ENCODE measurements at places on chromosomes 7 and 10.
A peak's percentile ranks its signal among the peaks of the same experiment; 100 is the strongest.

- DNase-seq, result no peak
Measured at GRCh38 chr7:82726038-82726800, 282.6 kb upstream of the CACNA2D1 start.

GRCh38 chr7:12358694-12359093, 45.0 kb downstream of the VWDE start:
- DNase-seq, result no peak

DNA sequence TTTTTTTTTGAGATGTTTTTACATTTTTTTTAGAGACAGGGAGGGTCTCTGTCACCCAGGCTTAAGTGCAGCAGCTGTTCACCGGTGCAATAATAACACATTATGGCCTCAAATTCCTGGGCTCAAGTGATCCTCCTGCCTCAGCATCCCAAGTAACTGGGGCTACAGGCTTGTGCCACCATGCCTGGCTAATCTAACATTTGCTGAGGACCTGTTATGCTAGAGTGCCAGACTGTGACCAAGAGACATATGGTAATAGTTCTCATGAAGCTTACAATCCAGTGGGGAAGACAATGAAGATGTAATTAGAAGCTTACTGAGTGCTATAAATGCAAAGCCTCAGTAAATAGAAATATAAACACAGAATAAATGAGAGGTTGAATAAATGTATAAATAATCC, 17.6 kb upstream of the ORC5 start:
- DNase-seq, result no peak

GRCh38 chr7:90709501-90710465, 113.7 kb downstream of the CDK14 start:
- DNase-seq, result no peak

DNA sequence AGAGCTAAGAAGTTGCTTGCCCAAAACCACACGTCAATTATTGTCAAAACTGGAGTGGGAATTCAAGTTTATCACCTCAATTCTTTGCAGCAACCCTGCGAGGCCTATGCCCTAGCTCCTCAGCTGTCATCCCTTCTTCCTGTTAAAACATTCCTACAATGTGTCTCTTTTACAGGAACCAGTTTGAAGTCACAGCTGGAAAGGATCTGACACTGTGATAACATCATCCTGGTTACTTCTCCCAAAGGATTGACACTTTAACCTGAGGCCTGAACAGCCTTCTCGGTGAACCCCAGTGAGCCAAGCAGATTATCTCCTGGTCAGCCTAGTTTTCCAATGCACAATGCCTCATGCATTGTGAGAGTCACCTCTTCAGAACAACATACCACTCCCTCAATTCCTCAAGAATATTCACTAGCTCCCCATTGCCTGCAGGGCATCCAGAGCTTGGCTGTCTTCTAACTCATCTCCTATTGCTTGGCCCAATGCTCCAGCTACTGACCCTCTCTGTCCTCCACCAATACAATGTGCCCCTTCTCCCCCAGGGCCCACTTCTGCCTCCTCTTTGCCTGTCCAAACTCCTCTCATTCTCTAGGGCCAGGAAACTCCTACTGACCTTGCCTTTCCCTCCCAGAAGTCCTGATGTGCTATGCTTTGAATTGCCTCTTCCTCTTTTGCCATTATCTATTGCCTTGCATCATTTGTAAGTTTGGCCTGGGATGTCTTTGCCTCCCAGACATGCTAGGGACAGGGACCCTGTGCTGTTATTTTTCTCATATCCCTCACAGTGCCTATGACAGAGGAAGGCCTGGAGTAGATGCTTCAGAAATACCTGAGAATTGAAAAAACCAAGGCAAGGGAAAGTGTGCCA, 10.4 kb upstream of the DLG5 start:
- no peak for DNase-seq

DNA sequence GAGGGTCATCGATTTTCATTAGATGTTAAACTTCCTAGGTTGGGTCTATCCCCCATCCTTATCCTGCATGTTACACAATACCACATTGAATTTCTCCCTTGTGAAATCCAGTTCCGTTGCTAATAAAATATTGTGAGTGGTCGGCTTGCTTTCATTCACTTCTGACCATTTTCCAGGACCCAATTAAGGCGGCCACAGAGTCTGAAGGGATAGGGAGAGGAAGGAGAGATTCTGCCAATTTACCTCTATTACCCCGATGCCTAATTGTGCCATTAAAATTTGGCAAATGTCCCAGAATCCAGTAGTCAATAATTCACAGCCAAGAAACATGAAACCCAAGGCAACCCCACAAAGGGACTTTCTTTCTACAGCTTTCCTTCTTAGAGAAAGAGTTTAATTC, 129.9 kb downstream of the IPMK start:
- peak; percentile 29 for DNase-seq

- DNase-seq, result no peak
Measured at GRCh38 chr10:5381187-5381586, 16.4 kb downstream of the UCN3 start.

GRCh38 chr7:83476511-83477050, 172.4 kb downstream of the SEMA3E start:
- no peak for DNase-seq

DNA sequence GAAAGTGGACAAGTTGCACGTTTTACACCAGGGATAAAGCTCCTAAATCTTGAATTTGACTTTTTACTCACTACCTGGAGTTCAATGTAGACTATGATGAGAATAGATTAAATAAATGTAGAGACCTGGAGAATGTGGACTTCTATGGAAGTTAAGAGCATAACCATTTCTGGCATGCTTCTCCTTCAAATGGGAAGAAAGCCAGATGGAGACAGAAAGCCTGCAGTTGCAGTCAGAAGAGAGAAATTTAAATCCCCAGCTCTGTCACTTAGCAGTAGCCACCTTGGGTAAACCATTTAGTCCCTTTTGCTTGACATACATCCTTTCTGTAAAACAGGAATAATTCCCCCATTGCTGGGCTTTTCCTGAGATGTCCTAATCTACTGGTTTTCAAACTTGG, 355.3 kb upstream of the AUTS2 start:
- no peak for DNase-seq

DNA sequence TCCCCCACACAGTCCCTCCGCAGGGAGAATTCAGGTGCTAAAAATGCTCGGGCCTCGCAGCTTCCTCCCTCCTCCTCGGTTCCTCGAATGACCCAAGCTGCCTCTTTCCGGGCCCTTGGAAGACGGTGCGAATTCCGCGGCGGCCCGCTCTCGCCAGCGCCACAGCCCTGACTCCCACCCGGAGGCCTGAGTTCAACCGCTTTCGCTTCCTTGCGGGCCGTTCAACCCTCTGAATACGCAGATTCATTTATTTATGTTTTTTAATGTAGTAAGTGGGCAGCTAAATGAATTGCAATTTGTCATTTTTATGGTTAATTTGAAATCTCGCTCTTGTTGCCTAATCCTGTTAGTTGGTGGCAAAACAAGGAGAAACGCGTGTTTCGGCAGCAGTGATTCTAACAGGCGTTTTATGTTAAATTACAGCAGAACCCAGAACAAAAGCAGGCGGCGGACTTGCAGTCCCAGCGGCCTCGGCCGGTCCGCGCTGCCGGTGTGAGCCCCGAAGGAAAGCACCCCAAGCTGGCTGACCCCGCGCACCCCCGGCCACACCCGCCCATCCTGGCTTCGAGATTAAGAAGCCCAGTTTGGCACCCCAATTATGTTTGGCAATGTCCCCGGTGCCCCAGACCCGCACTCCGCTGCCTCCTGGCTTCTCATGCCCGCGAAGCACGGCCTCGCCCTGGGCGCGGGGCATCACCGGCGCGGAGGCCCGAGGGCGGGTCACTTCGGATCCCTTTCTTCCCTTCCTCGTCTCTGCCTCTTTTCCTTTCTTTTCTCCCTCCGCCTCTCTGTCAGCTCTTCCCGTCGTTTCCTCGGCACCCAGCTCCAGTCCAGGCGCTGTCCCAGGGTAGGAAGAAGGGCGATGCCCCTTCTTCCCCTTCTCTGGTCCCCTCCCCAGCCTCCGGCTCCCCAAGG, 75.9 kb downstream of the INSIG1 start:
- no peak for DNase-seq

DNA sequence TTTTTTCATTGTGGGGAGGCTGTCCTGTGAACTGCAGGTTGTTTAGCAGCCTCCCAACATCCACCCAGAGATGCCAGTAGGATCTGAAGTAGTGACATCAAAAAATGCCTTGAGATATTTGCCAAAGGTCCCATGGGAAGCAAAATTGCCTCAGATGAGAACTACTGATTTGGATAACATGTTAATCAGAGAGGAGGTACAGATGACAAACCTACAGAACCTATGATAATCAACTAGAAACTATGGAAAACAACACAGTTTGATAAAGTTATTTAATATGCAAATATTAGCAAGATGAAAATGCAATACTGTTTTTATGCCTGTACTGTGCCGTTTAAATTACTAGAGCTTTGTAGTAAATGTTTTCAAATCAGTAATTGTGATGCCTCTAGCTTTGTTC, 90.9 kb upstream of the NOBOX start:
- DNase-seq, result no peak

- DNase-seq, result no peak
Measured at GRCh38 chr7:1105189-1105588, 17.3 kb downstream of the GPER1 start.

DNA sequence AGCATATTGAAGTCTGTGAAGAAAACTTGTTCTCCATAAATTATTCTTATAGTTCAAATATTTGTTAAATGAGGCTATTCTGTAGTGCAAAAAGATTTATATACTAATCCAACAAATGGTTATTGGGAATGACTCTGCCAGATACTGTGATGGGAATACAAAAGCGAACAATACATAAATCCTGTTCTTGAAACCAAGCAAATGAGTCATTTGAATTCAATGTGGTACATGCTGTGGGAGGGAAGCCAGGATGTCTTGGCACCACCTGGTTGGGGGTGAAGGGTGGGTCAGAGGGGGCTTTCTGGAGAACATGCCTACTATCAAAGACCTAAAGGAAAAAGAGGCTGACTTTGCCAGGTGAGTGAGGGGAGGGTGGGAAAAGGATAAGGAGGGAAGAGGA, 594.2 kb downstream of the CALN1 start:
- DNase-seq, result no peak

DNA sequence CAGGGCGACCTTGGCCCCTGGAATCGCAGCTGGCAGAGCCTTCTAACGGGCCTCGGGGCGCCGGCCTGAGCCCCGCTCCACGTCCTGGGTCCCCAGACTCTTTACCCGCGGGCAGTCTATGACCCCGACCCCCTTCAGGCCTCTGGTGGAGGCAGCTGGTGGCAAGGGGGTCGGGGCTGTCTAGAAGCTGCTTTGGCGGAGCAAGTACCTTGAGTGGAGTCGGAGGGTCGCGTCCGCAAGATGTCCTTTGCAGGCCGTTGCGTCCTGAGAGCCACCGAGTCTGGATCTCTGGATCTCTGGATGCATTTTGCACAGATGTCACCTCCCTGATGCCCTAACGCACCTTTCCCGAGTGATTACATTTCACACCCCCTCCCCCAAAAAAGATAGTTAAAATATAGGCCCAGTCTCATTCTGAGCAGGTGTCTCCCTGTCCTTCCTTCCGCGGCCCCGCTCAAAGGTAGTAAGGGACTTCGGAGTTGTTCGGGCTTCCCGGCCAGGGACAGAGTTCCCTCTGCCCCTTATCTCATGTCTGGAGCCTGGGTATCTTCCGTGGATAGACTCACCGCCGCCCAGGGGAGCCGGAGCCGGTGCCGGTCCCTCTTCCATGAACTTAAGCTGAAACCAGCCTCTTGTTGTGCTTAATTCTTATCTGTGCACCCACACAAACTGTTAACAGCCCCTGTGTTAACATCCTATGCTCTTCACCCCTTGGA, 457 bp downstream of the ACADSB start:
- DNase-seq, result peak; percentile 9

GRCh38 chr7:113086431-113086888, at the start of gene GPR85:
TSS of gene GPR85 (minus strand) at chr7:113086827. CDS start at chr7:113084721, 2,106 bp downstream.
- no peak for DNase-seq

DNA sequence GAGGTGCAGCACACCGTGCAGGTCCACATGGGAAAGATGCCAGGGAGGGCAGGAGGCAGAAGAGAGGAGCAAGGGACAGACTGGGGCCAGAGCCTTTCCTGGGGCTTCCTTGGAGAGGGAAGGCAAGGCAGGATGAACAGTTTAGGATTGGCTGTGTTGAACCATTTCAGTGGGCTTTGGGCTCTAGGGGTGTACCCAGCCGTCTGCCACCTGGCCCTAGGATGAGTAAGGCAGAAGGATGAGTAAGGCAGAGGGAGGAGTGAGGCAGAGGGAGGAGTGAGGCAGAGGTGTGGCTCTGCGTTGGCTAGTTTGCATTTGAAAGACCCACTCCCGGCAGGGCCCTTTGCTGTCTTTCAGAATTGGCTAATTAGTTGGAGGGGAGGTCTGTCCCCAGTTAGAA, 31.5 kb upstream of the PRF1 start:
- no peak for DNase-seq

GRCh38 chr10:53997953-53998352, 803.1 kb downstream of the PCDH15 start:
- DNase-seq, result no peak

DNA sequence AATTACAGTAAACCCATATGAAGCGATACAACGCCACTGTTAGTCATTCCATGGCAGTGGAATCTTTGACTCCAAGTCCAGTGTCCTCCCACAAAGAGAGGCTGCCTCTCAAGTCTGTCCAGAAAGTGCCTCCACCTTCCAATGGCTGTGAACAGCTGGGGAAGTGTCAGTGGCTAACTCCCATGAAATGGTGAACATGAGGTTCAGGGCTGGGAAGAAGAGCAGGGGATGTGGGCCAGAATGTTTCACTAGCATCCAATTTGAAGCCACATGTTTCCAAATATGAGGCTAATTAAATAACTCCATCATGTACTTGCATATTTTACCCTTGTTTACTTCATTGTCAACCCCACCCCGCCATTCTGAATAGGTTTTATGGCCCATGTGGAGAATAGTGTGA, 53.1 kb upstream of the CHST15 start:
- no peak for DNase-seq

- DNase-seq, result no peak
Measured at GRCh38 chr7:155356323-155357105, 58.8 kb downstream of the INSIG1 start.

- no peak for DNase-seq
Measured at GRCh38 chr10:24706479-24707118, 17.1 kb downstream of the ARHGAP21 start.

GRCh38 chr7:142420554-142421362, 162.9 kb upstream of the PRSS58 start:
- no peak for DNase-seq

DNA sequence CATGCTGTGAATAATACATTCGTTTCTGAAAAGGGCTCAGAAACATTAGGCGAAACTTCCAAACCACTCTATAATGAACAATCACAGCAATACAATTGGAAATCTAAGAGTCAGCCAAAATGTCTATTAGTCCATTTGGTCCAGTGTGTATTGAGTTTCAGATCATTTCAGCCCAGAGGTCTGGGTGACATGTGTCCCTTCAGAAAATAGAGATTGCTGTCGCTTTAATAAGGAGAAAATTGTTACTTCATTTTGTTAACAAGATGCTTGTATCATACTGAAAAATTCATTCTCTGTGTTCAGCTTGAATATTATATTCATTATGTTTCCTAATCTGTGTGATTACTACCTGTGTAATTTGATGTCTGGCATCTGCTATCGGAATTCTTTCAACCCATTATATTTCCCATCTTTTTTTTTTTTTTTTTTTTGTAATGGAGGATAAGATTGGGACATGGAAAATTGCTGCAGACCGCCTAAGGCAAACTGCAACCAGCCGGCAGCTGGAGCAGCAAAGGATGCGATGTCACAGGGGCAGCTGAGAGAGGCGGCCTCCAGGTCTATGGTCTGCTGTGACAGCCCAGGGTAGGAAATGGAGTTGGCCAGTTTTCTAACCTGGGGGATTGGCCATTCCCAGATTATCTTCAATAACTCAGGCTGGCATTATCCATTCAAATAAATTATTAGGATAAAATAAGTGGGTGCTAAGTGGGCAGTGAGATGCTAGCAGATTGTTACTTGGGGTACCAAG, 170.9 kb upstream of the NPVF start:
- DNase-seq, result no peak
